ENCODE measurements at places on chromosomes 2 and 18. TPM values are rescaled to one million over a fixed set of nuclear protein-coding genes. Genes with fewer than 3 reads are reported as not detected.
A peak's percentile ranks its signal among the peaks of the same experiment; 100 is the strongest.

DNA sequence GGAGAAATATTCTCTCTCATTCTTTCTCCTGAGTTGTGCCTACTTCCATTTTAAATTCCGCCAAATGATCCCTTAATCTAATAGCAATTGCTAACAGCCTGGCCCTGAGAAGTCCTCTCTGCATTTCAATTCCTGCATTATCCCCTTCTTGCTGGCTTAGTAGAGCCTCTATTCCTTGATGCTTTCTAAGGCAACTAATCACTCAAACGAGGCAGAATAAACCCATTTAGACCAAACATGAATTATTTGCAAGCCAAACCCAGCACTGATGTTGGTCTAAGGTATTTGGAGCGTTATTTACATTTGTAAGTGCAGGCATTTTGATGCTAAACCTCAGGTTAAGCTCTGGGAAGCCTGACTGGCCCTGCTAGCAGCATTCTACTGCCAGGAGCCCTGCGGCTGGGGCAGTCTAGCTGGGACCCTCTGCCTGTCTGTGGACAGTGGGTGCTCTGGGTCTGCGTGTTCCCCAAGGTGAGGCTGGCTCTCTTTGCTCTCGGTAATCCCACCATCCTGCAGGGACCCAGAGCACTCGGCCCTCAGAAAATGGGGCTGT lies 173.1 kb upstream of the HS6ST1 start:
- peak; percentile 33 for DNase-seq

FSIP2 gene
- 0.40 TPM for total RNA-seq

C1QL2 gene
- not detected for total RNA-seq

POTEE gene
- total RNA-seq, result not detected

C2orf92 gene
- total RNA-seq, result 4.6 TPM
